Stimulated activated CD4-positive, alpha-beta T cell treated with anti-CD3 and anti-CD28 coated beads, Interleukin-15, amount 100 ng/mL, for 24 hours (primary cell): ENCODE measurements at places on chromosomes 7 and 10.

DNA sequence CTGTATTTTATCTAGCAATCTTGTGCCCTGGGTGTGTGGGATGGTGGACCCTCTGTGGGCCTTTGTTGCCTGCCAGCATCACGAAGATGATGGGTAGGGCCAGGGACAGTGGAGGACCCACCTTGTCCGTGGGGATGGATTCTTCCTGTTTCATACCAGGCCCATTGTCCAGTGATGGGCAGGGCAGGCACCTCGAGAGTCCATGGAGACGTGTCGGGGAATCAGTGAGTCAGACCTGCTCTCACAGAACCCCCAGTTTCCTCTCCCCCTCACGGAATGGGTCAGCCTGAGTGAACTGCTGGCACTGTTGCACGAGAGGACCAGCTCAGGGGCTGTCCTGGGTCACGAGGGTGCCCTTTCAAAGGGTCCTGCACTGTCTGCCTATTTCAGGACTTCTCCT is 401.2 kb downstream of the RPS24 start:
- DNase-seq: no peak

GRCh38 chr7:99597762-99598501 is at the start of gene TMEM225B:
TSS of gene TMEM225B (plus strand) at chr7:99598267. CDS start at chr7:99604389, 6,122 bp downstream.
- peak; percentile 48 for DNase-seq

- DNase-seq: no peak
Observed at GRCh38 chr7:11404355-11404754, 427.6 kb downstream of the THSD7A start.

GRCh38 chr10:120415709-120416330 is 41.2 kb upstream of the PLPP4 start:
- DNase-seq: no peak

GRCh38 chr10:125266541-125266940 is 106.2 kb upstream of the CTBP2 start:
- DNase-seq: no peak

- peak; percentile 38 for DNase-seq
Observed at GRCh38 chr10:61987951-61988379, 86.5 kb downstream of the ARID5B start.

- DNase-seq: no peak
Observed at GRCh38 chr7:44386139-44386913, 60.9 kb upstream of the CAMK2B start.

- DNase-seq: no peak
Observed at GRCh38 chr7:74180866-74181265, 6.7 kb downstream of the EIF4H start.

- no peak for DNase-seq
Observed at GRCh38 chr7:94374721-94375566, 19.8 kb upstream of the COL1A2 start.

DNA sequence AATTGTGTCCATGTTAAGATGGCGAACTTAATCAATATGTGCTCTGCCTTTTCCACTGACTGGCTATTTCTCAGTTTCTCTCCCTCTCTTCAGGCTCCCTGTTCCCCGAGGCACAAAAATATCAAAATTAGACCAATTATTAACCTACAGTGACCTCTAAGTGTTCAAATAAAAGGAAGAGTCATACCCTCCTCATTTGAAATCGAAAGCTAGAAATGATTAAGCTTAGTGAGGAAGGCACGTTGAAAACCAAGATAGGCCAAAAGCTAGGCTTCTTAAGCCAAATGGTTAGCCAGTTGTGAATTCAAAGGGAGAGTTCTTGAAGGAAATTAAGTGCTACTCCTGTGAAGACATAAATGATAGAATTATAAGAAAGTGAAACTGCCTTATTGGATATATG is 81.1 kb upstream of the MBL2 start:
- DNase-seq: no peak

DNA sequence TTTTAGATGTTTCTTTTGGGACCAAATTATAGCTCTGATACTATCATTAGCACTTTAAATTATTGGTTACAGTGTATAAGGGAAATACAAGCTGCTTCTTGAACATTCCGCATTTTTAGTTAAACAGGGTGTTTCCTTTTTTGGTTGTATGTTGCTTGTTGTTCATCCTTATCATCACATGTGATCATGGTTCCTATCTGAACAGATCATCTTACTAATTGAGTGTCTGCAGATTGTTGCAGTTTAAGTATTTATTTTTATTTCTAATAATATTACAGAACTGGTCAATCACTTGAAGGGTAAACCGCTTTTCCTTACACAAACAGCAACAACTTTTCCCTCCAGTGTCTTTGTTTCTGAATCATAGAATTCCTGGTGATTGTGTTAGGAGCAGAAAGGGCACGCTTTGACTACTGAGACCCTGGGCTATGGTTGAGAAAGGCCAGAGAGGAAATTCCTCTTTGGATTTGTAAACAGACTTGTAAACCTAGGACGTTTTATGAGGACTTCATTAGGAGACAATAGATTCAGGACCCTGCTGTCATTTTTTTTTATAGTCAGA is 37.2 kb downstream of the CHN2 start:
- DNase-seq: no peak
